AG10803 (cell line): ENCODE measurements at places on chromosomes 2 and 18.

DNA sequence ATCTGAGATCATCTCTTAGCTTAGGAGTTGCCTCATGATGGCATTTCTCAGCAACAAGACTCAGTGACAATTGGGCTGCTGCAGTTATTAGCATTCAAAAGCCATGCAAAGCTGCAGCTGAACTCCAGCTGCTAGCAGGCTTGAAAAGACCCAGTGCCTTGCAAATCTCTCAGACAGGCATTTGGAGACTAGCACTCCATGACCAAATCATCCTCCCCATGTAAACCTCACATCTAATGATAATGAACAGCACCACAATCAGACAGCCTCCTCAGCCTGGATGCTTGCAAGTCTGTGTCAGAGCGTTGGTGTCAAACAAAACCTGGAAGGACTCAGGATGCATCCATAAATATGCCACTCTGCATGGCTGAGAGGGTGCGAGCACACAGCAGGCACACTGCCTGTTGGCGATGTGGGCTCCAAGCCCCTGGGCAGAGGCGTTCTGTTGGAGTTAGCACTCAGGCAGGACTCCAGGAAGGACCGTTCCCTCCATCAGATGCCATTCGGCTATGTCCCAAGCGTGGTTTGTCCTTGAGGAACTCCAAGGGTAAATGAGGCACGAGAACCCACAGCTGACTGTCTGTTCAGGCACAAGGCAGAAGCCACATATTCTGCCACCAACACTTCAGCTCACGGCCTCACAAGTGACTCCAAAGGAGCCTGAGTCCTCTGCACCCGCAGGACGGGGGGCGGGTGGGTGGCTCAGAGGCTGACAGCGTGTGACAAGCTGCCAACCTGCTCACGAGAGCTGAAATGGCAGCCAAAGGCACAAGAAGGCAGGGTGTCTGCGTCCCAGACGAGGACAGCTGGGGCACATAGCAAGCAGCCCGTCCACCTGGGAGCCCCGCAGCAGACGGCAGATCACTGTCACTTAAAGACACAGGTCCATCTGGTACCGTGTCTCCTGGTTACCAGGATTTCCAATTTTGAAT lies 183.8 kb downstream of the MYT1L start:
- DNase-seq = no peak

GRCh38 chr2:157477919-157478318 lies 34.0 kb upstream of the CYTIP start:
- no peak for DNase-seq

DNA sequence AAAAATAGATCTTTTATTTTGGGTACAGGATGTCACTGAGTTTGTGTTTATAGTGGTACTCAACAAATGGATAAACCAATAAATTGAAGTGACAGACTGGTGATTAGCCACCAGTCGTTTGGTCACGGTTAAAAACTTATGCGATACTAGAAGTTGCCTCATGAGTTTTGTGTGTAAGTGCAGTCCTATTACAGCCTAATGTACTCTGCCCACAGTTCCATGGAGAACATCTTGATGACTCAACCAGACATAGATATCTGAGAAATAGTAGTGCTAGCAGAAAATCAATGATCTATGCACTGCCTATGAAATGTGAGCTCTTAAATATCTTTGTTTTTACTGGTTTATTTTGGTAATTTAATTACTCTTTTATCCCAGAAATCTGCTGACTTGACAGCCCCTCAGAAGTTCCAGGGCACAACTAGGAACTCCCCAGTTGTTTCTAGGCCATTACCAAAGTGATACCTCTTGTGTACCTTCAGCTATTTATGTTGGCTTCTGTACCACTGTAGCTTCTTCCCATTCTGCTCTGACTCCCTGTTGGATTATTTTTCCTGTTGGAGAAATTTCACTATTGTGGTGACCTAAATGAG lies 209.1 kb upstream of the KCNJ3 start:
- no peak for DNase-seq

DNA sequence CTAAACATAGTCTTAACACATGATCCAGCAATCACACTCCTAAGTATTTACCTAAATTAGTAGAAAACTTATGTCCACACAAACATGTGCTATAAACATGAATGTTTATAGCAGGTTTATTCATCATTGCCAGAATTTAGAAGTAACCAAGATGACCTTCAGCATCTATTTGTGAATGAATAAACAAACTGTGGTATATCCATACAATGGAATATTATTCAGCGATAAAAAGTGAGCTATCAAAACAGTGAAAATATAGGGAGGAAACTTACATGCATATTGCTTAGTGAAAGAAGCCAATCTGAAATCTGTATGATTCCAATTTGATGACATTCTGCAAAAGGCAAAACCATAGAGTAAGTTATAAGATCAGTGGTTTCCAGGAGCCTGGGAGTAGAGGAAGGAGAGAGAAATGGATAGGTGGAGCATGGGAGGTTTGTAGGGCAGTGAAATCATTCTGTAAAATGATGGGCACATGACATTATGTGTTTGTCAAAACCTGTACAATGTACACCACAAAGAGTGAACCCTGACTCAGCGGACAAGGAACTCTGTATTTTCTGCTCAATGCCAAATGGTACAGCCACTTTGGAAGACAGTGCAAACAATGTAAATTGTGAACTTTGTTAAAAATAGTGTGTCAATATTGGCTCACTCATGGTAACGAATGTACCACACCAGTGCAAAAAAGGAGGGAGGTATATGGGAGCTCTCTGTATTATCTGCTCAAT lies 61.9 kb upstream of the IGFBP2 start:
- DNase-seq = no peak

GRCh38 chr2:55051026-55051866 lies 995 bp upstream of the RTN4 start:
- DNase-seq = peak; percentile 100

- no peak for DNase-seq
These were observed 68.4 kb downstream of the BCL11A start for GRCh38 chr2:60485055-60485454.

DNA sequence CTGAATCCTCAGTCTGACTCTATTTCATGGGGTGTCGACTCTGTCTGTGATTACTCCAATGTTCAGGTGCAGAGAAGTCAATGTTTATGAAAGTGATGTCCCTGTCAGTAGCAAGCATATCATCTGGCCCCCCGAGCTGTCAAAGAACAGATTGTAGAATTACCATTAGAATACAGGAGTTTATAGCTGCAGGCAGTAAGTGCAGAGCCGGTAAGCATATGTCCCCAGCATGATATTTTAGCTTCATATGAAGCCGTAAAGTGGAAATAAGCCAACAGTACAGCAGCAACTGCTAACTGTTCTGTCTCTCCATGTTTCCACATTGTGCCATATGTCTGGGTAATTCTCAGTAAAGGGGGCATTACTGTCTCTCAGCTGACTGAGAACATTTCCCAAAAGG lies 541.8 kb downstream of the SOX11 start:
- DNase-seq = no peak

DNA sequence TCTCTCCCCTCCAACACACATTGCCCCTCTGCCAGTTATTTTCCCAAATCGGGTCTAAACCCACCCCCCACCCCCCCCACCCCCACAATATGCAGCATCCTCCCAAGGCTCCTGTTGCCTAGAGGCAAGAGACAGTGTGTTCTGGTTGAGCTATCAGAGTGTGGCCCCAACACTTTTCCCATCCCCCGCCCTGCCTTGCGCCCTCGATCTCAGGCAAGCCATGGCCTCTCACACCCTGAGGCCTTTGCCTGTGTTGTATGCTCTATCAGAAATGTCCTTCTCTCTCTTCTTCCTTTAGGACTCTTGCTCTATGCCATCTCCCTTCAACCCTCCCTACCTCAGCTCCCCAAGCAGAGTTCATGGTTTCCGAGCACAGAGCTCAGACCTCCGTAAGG lies 9.5 kb upstream of the GRHL1 start:
- DNase-seq = no peak

DNA sequence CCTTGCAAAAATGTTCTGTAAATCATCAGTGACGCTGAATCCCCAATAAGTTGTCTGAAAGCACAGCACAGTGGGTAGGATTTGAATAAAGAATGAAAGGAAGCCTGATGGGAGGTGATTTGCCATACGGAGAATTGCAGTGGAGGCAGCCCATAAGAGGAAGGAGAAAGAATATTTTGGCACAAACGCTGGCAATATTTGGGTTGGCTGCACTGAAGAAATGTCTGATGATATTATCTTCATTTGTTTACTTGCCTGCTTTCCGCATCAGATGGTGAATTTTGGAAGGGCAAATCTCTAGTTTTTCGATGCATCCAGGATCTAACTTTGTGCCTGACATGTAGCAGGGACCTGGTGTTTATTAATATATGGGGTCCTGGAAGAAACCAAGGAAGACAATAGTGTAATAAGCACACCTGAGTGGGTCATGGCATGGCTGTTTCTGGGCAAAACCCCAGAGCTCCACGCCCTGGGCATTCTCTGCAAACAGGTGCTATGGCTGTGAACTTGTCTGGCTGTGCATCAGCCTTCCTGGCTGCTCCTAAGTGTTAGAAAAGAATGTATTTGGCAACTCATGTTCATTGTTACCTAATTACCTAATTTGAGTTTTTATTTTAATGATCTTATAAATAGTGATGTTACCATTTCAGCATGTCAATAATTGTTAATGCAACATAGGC lies 5.9 kb downstream of the GALR1 start:
- no peak for DNase-seq

- DNase-seq = no peak
These were observed 29.6 kb downstream of the SMYD1 start for GRCh38 chr2:88097192-88097591.

- no peak for DNase-seq
These were observed 139.4 kb upstream of the HDAC4 start for GRCh38 chr2:239540174-239540573.

GRCh38 chr2:205709319-205709718 lies 27.0 kb downstream of the NRP2 start:
- DNase-seq = no peak

DNA sequence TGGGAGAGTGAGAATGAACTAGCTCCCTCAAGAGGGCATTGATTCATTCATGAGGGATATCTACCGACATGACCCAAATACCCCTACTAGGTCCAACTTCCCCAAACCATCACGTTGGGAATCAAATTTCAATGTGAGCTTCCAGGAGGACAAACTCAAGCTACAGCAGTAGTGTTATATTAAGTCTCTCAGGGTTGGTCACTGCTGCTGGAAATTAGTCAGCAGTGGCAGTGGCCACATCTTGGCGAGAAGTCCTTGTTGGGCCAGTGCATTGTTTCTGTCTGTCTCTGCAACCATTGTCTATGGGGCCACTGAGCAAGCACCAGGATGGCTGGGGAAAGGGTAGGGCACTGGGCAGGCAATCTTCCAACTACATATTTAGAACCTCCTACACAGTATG lies 47.5 kb downstream of the THUMPD2 start:
- DNase-seq = no peak

- DNase-seq = no peak
These were observed 16.1 kb downstream of the ACOXL start for GRCh38 chr2:110748489-110748867.

GRCh38 chr2:182726473-182726872 lies 10.4 kb downstream of the DNAJC10 start:
- no peak for DNase-seq

DNA sequence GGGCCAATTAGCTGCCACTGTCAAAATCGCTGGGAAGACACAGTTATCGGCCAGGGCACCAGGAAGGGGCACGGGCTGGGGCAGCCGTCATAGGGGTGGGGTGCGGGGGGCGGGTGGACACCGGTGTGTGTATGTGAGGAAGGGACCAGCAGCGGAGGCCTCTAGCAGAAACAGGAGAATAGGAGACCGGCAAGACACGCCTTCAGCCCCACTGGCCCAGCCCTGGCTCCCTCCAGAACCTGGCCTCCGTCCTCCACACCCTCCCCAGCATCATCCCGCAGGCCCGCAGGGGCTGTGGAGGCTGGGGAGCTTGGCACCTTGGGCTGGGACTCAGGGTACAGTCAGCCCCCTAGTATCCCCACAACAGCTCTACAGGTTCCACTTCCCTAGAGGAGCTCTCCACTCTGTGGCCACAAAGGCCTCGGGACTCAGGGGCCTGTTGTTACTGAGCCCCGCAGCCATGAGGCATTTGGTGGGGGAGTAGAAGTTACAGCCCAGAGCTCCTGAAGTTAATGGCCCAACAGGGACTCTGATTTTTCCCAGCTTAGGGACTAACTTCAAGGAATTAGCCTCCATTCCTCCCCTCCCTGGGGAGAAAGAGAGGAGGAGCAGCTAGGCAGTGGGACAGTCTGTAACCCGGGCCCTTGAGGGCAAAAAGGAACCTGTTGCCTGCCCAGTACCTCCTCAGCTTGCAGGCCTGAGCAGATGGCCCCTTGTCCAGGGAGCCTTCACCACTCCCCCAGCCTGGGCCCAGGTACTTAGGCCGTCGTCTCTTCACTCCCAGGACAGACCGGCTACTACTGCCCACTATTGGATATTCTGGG lies 19.9 kb downstream of the SH2D6 start:
- DNase-seq = no peak

- DNase-seq = peak; percentile 92
These were observed at the start of gene GLI2 for GRCh38 chr2:120735746-120736170. GLI2 (plus strand) TSS chr2:120735868; CDS start chr2:120797321, 61,453 bp downstream.

DNA sequence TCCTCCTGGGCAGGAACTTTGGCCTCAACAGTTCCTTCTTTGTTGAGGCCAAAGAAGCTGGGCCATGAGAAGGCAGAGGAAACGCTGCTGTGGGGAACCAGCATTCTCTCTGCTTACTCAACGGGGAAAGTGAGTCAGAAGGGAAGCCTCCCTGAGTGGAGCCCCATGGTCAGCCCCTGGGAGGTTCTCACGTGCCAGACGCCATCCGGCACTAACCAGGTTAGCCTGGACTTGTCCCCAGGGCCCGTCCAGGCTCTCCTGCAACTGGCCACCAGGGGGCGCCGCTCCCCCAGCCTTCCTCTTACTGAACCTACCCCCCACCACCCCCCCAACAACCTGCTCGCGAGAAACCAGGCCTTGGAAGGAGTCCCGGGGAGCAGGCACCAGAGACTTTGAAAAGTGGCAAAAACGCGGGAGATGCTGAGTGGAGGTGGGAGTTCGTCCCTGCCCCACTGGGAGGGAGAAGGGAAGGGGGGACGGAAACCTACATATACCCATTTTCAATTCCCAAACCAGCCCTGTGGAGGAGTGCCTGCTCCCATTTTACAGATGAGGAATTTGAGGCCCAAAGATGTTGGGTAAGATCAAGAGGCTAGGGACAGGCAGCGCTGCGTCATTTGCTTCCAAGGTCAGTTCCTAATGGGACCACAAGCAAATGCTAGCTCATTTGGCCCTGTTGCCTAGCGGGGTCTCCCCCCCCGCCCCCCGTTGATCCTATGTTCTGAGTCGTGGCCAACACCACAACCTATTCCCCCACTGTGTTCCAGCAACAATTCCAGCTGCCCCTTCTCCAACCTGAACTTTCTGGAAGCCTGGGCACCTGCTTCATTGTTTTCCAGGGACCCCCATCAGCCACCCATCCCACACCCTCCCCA lies 20.0 kb downstream of the TEX44 start:
- DNase-seq = peak; percentile 94
